Stimulated activated CD8-positive, alpha-beta memory T cell treated with anti-CD3 and anti-CD28 coated beads, Interleukin-4, amount 100 ng/mL, for 1 hour (primary cell): ENCODE measurements at places on chromosomes 11 and 22.

- no peak for DNase-seq
Observed at GRCh38 chr11:87675993-87676392, 499.2 kb downstream of the RAB38 start.

DNA sequence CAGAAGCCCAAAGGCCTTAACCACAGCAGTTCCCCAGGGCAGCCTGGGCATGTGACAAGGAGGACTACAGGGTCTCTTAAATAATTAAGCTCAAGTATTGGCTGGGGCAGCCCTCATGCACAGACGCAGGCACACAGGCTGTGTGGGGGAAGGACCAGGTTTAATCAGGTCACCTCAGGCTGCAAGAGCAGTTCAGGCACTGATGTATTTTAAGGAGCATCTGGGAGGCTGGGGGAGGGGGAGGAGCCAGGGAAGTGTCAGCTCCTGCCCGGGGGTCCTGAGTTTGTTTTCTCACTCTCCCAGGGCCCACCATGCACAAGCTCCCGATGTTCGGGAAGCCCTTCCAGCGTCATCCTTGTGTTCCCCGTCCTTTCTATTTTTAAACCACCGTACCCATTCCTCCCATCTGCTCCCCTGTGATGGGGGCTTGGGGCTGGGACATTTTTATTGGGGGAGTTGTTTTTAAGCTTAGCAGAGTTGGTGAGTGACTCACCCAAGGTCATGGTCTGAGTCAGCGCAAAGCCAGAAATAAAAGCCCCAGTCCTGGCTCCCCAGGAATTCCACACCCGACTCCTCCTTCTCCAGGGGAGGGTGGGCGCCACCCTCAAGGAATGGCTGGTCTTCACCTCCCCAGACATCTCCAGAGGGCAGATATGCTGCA is 2.4 kb downstream of the CSDC2 start:
- DNase-seq: no peak

GRCh38 chr11:65180877-65181568 is 705 bp upstream of the CAPN1 start:
- DNase-seq: no peak

GRCh38 chr11:59545179-59546020 is 34.1 kb downstream of the OR4D9 start:
- DNase-seq: no peak

GRCh38 chr11:109854731-109855130 is 238.5 kb upstream of the ZC3H12C start:
- DNase-seq: no peak

GRCh38 chr11:44244639-44245310 is 65.2 kb downstream of the ALX4 start:
- DNase-seq: no peak

DNA sequence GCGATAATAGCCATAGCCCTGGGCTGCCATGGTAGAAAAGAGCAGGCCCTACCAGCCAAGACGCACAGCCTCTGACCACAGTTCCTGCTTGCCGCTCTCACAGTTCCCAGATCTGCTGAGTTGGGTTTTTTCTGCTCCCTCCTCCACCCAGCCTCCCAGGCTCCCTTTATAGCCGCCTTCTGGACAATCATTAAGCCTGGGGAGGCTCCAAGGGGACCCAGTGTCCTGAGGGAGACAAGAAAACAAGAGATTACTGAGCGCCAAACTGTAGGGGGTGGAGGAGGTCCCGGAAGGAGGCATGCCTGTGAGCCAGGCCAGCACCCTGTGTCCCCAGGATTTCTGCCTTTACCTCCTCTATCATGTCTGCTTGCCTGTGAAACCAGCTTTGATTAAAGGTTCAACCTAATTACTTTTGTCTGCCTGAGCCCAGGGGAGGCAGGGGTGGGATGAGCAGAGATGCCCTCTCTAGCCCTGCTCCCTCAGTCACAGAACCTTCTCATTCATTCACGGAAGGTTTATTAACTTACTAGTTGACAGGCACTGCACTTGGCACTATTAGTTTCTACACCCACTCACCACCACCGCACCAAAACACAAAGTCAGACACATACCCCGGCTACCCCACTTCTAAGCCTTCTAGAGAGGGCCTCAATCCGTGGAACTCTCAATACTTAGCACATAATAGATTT is 1.2 kb downstream of the SLC37A4 start:
- DNase-seq: no peak

DNA sequence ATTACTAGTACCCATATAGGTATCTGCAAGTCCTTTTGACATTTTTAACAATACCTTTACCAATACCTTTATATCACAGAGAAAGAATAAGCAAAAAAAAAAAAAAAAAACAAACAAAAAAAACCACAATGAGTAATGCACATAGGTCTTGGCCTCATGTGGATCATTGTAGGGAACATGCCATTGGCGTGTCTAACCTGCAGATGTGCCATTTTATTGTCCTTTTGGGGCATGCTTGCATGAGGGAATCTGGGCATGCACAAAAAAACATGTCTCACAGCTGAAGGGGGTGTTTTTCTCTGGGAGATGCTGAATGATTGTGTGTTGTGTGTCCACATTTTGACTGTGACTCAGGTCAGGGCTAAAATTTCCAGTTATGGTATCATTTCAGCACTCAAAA is 361.6 kb downstream of the GUCY1A2 start:
- no peak for DNase-seq

DNA sequence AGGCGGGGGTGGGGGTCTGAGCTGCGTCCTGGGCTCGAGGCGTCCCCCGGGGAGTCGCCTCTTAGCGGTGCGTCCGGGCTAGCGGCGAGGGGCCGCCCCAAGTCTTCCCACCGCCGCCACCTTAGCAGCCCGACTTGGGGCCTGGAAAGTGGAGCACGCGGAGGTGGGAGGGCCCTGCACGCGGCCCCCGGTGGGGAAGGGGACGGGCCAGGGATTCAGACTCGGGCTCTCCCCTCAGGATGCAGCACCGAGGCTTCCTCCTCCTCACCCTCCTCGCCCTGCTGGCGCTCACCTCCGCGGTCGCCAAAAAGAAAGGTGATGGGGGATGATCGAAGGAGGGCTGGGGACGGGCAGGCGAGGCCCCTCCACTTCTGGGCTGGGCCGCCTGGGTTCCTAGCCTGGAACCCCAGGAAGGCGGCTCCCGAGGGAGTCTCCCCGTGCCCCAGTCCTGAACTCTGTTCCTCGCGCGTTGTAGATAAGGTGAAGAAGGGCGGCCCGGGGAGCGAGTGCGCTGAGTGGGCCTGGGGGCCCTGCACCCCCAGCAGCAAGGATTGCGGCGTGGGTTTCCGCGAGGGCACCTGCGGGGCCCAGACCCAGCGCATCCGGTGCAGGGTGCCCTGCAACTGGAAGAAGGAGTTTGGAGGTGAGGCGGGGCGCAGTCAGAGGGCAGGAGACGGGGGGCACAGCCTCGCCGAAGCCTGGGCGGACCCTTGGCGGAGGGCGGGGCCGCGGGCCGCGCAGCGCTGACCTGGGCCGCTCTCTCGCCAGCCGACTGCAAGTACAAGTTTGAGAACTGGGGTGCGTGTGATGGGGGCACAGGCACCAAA is 563 bp downstream of the MDK start:
- DNase-seq: no peak

- DNase-seq: no peak
Observed at GRCh38 chr11:78392854-78393253, 24.8 kb downstream of the GAB2 start.

DNA sequence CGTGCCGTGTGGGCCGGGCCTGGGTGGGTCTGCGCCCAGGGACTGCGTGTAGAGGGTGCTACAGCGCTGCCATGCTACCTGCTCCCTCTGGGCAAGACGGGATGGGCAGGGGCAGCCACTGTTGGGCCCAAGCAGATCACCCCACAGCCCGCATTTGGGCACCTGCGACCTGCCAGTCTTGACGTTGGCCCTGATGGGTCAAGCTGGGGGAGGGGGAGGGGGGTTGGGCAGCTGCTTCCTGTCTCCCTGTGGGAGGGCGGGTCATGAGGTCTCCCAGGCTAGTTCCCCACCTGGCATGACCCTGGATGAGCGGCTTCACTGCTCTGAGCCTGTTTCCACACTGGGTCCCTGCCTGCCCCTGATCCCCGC is 2.8 kb upstream of the RPS19BP1 start:
- DNase-seq: no peak

- no peak for DNase-seq
Observed at GRCh38 chr11:27087432-27087831, 46.8 kb downstream of the BBOX1 start.

DNA sequence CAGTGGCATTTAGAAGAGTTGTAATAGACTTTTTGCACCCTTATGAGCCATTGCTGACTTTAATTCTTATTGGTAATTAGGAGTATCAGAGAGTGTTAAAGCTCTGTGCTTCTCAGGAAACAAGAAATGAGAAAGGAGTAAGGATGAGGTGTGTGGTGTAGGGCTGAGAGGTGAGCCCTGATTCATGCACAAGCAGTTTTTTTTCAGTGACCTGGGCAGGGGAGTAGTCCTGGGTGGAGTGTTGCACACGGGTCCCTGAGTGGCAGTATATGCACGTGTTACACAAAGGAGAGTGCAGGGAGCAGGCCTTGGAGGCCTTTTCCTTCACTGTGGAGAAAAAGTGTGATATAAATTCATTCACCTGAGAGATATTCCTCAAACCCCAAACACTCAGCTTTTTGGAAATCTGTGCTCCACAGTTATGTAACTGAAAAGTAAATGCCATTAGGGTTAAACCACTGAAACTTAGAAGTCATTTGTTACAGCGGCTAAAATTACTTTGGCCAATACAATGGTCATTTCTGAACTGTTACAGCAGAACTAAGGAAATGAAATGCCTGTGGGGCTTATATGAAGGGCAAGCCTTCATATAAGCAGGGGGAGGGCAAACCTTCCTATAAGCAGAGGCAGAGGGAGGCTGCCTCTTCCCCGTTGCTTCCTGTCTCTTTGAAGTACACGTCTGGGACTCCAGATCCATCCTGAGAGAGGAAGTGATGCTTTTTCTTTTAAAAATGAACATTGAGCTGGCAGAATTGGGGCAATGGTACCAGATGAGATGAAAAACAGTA is 62.6 kb upstream of the OLFML1 start:
- DNase-seq: no peak
